ENCODE measurements at places on chromosomes 6 and 20. TPM values are rescaled to one million over a fixed set of nuclear protein-coding genes. Genes with fewer than 3 reads are reported as not detected.

DNA sequence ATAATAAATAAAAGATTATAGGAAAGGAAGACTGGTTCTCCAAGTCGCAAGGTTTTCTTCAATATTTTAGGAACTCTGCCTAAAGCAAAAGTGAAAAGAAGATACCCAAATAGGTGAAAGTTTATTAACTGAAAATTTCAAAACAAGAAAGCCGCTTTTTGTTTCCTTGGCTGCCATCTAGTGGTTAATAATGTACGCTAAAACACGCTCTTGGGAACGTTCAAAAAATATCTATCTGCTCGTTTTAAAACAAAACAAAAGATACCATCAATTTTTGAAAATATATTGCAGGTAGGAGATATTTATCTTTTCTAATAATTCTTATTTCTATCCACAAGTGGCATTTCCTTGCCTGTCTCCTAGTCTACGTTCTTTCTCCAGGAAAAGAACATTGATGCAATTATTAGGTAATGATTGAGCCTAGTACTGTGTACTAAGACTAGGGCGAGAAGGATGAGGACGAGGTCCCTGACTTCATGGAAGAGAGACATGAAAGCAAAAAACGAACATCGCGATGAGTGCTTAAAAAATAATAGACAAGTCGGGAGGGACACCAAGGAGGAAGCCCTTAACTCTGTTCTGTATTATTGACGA, 97.2 kb downstream of the SPTLC3 start:
- no peak overlapping the region for H3K27ac ChIP-seq
- no peak overlapping the region for H3K4me3 ChIP-seq
- no peaks in the 10 kb centered on the region for H3K27me3 ChIP-seq
- no peaks in the 10 kb centered on the region for H3K4me1 ChIP-seq

- H3K4me1 ChIP-seq = no peaks in the 10 kb centered on the region
- H3K27me3 ChIP-seq = no peaks in the 10 kb centered on the region
- no peak for DNase-seq
- H3K36me3 ChIP-seq = no peaks in the 10 kb centered on the region
These were observed 182.5 kb upstream of the LAMP5 start for GRCh38 chr20:9331707-9332435.

GRCh38 chr20:33568378-33568777, 78.5 kb downstream of the CBFA2T2 start:
- H3K36me3 ChIP-seq = no peaks in the 10 kb centered on the region
- no peak overlapping the region for H3K4me3 ChIP-seq
- no peaks in the 10 kb centered on the region for H3K27me3 ChIP-seq
- no peak for DNase-seq
- H3K4me1 ChIP-seq = peaks cover 6% of the 10 kb centered on the region

GRCh38 chr6:22468256-22468965, 101.0 kb upstream of the HDGFL1 start:
- no peaks in the 10 kb centered on the region for H3K36me3 ChIP-seq
- no peak for DNase-seq

- H3K27ac ChIP-seq = no peak overlapping the region
- H3K36me3 ChIP-seq = no peaks in the 10 kb centered on the region
- DNase-seq = no peak
- H3K4me1 ChIP-seq = no peaks in the 10 kb centered on the region
These were observed 23.3 kb upstream of the CFAP206 start for GRCh38 chr6:87384449-87384848.

DNA sequence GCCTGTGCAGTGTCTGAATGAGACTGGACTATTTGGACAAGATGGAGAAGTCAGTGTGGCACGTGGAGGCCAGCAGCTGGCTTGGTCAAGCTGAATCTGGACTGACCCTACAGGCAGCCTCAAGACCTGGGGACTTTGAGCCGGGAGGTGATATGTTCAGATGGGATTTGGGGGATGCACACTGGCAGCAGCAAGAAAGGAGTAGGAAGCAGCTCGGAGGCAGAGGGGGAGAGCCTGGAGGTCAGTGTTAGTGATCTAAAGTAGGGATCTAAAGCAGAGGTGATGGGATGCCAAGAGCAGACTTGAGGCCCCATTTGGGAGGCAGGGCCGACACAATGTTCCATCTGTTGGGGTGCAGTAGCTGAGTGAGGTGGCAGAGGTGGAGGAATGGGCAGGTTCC, 2.8 kb downstream of the MAPK13 start:
- H3K27ac ChIP-seq = no peak overlapping the region
- DNase-seq = no peak
- peaks cover 47% of the 10 kb centered on the region for H3K36me3 ChIP-seq
- H3K27me3 ChIP-seq = no peaks in the 10 kb centered on the region
- H3K4me1 ChIP-seq = peaks cover 31% of the 10 kb centered on the region

DNA sequence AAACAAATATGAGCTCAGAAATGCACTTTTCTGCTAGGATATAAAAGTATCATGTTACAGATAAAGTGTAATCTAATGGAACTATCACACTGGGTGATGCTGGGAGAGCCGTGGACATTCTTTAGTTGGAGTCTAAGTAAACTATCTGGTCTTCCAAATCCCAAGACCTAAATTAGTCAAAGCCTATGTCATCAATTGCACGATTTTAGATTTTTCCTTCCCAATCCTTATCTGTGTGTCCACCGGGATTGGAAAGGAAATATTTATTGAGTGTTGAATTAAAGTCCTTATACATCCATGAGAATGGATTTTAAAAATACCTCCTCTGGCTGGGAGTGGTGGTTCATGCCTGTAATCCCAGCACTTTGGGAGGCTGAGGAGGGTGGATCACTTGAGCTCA, 19.6 kb upstream of the MRAP2 start:
- no peaks in the 10 kb centered on the region for H3K36me3 ChIP-seq
- DNase-seq = no peak
- H3K4me3 ChIP-seq = no peak overlapping the region
- no peaks in the 10 kb centered on the region for H3K27me3 ChIP-seq

DNA sequence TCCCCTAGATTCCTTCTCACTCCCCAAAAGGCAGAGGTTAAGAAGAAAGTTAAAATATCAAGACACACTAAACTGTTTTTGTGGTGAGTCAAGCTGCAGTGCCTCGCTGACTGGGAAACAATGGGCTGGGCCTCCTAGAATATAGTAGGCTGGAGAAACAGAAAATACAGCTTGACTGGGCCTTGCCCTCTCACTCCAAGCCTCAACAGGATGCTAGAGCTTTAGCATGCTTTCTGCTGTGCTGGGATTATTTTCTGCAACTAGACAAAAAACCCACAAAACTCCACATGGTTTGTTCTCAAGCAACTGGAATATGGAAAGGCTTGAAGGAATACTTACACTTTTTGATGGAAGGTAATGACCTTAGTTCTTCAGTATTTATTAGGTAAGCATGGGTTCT, 27.9 kb downstream of the FOXO3 start:
- H3K27me3 ChIP-seq = no peaks in the 10 kb centered on the region
- peak overlapping the region; percentile 87 for H3K27ac ChIP-seq
- peaks cover 62% of the 10 kb centered on the region for H3K4me1 ChIP-seq

- no peak overlapping the region for H3K27ac ChIP-seq
- no peaks in the 10 kb centered on the region for H3K27me3 ChIP-seq
- H3K4me1 ChIP-seq = no peaks in the 10 kb centered on the region
These were observed 140.6 kb upstream of the SCGN start for GRCh38 chr6:25511376-25511775.

DNA sequence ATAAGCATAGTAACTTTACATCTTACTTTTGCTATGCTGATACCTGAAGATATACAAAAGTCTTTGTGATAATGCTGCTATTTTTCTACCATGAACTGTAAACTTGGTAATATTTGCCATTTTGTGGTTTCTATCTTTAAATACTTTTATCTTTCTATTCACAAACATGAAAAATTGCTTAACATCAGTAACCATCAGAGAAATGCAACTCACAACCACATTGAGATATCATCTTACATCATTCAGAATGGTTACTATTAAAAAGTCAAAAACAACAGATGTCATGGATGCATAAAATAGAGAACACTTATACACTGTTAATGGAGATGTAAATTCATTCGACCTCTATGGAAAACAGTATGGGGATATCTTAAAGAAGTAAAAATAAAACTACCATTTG, 112.0 kb downstream of the TRDN start:
- no peaks in the 10 kb centered on the region for H3K4me1 ChIP-seq
- no peak overlapping the region for H3K27ac ChIP-seq
- DNase-seq = no peak
- no peaks in the 10 kb centered on the region for H3K36me3 ChIP-seq

GRCh38 chr20:8127553-8128255, 4.4 kb upstream of the PLCB1 start:
- H3K36me3 ChIP-seq = no peaks in the 10 kb centered on the region
- peaks cover 2% of the 10 kb centered on the region for H3K27me3 ChIP-seq
- peaks cover 10% of the 10 kb centered on the region for H3K4me1 ChIP-seq
- no peak overlapping the region for H3K4me3 ChIP-seq

GRCh38 chr6:37826993-37827392, 7.5 kb downstream of the ZFAND3 start:
- H3K27me3 ChIP-seq = no peaks in the 10 kb centered on the region
- H3K36me3 ChIP-seq = no peaks in the 10 kb centered on the region
- no peak for DNase-seq
- H3K4me1 ChIP-seq = peaks cover 100% of the 10 kb centered on the region

GRCh38 chr20:10671919-10672623, 1.7 kb downstream of the JAG1 start:
- peak overlapping the region; percentile 97 for H3K27ac ChIP-seq
- peak; percentile 88 for DNase-seq
- no peaks in the 10 kb centered on the region for H3K36me3 ChIP-seq
- H3K4me3 ChIP-seq = peak overlapping the region; percentile 77

DNA sequence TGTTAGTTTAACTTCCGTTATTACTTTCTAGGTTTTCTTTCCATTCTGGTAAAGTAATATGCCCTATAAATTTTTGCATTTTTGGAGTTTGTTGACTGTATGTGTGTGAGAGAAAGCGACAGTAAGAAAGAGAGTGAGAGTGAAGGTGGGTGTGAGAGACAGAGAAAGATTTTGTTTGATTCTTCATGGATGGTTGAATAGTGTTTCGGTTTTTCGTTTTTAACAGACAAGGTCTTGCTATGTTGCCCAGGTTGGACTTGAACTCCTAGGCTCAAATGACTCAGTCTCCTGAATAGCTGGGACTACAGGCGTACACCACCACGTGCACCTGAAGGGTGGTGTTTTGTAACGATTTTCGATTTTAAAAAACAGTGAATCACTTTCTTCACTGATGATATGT, 329.1 kb upstream of the RUNX2 start:
- H3K36me3 ChIP-seq = no peaks in the 10 kb centered on the region
- DNase-seq = no peak
- H3K27ac ChIP-seq = no peak overlapping the region
- no peaks in the 10 kb centered on the region for H3K4me1 ChIP-seq

DNA sequence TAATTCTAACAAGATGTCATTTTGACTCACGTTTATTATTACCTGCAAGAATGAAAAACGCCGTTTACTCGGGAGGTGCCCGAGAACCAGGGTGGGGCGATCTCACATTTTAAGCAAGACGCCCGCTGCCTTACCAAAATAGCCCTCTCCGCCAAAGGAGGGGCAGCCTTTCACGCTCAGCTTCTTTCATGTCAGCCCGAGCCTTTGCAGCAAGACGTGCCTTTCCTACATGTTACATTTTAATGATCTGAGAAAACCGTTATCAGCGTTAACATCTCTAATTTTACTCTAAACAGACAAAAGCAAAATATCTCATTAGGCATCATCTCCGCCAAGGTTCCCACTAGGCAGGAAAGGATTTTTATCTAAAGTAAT, 2.0 kb downstream of the BACH2 start:
- peaks cover 5% of the 10 kb centered on the region for H3K27me3 ChIP-seq
- H3K36me3 ChIP-seq = no peaks in the 10 kb centered on the region
- peaks cover 79% of the 10 kb centered on the region for H3K4me1 ChIP-seq
- H3K27ac ChIP-seq = peak overlapping the region; percentile 95
- H3K4me3 ChIP-seq = peak overlapping the region; percentile 74

DNA sequence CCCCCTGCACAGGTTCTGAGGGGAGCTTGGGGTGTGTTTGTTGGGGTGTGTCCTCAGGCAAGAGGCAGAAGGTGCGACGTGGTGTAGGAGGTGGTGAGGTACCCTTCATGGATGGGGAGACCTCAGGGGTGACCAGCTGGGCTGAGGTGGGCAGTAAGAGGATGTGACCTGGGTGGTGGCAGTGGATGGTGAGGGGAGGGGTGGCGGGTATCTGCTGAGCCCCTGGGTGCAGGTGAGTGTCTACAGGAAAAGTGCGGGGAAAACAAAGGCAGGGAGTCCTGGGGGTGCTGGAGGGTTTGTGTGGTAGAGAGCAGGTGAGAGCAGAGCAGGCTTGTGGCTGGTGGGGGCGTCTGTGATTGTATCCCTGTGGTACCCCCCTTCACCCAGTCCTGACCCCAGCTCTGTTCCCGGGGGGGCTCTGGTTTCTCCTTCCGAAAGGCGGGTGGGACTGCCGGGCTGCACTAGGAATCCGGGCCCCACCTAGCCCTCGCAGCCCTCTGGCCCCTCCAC, 631 bp downstream of the RAET1L start:
- H3K4me3 ChIP-seq = no peak overlapping the region
- no peak for DNase-seq
- no peaks in the 10 kb centered on the region for H3K36me3 ChIP-seq
- no peak overlapping the region for H3K27ac ChIP-seq
- H3K4me1 ChIP-seq = peaks cover 13% of the 10 kb centered on the region

DNA sequence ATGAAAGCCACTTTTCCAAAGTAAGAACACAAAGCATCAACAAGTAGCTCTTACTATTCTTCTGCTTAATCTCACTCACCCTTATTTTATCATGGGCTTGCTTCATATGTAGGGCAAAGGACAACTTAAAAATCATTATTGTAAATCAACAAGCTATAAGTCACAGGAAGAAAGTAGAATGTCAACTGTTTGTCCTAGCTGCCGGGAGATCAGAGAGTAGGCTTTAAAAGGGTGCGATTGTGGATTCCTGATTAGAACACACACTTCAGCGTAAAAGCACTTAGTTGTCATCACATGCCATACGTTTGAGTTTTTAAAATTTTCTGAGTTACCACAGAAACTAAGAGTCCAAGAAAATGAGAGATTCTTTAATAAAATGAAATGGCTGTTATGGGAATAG, 44.4 kb upstream of the NHSL1 start:
- no peak for DNase-seq
- H3K4me1 ChIP-seq = peaks cover 5% of the 10 kb centered on the region
- H3K27me3 ChIP-seq = no peaks in the 10 kb centered on the region
- no peaks in the 10 kb centered on the region for H3K36me3 ChIP-seq
- H3K27ac ChIP-seq = no peak overlapping the region

DNA sequence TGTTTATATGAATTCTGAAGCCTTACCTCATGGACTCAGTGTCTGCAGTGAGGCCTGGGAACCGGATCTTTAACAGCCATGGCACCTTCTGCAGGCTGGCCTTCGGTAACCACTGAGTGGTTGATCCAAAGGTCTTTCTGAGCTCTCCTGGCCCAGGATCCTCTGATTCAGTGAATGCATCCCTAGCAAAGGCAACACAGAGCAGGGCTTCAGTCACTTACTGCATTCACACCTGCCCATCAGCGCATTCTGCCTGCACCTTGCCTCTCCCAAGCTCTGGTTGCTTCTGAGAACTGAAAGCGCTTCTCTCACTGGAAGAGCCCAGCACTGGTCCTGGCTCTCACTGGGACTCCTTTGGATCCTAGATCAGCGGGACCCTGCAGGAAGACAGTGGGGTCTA, 8.4 kb upstream of the CST9 start:
- H3K4me1 ChIP-seq = no peaks in the 10 kb centered on the region
- DNase-seq = no peak
- no peaks in the 10 kb centered on the region for H3K36me3 ChIP-seq
- no peak overlapping the region for H3K27ac ChIP-seq
- H3K4me3 ChIP-seq = no peak overlapping the region

ZNF318 gene
- 8.6 TPM for polyA plus RNA-seq

NMBR gene
- not detected for polyA plus RNA-seq

GPR63 gene
- polyA plus RNA-seq = 0.19 TPM

GNMT gene
- polyA plus RNA-seq = 2.3 TPM

FAM209B gene
- 3.3 TPM for polyA plus RNA-seq

RSPO3 gene
- 3.6 TPM for polyA plus RNA-seq

UBD gene
- polyA plus RNA-seq = 59.7 TPM

KCNK16 gene
- not detected for polyA plus RNA-seq

SRSF12 gene
- polyA plus RNA-seq = 0.33 TPM

Data from spleen (tissue), 13 donors.